ENCODE measurements at places on chromosomes 2 and 18. TPM values are rescaled to one million over a fixed set of nuclear protein-coding genes. Genes with fewer than 3 reads are reported as not detected.

GRCh38 chr2:165666605-165667004, 127.4 kb downstream of the GALNT3 start:
- H3K4me3 ChIP-seq: no peak overlapping the region
- peak overlapping the region; percentile 2 for H3K27ac ChIP-seq
- DNase-seq: no peak
- no peaks in the 10 kb centered on the region for H3K27me3 ChIP-seq

GRCh38 chr18:14925281-14925709, 177.3 kb downstream of the ANKRD30B start:
- no peak overlapping the region for H3K4me3 ChIP-seq
- no peak overlapping the region for H3K27ac ChIP-seq
- DNase-seq: no peak
- H3K27me3 ChIP-seq: no peaks in the 10 kb centered on the region
- H3K4me1 ChIP-seq: no peaks in the 10 kb centered on the region

DNA sequence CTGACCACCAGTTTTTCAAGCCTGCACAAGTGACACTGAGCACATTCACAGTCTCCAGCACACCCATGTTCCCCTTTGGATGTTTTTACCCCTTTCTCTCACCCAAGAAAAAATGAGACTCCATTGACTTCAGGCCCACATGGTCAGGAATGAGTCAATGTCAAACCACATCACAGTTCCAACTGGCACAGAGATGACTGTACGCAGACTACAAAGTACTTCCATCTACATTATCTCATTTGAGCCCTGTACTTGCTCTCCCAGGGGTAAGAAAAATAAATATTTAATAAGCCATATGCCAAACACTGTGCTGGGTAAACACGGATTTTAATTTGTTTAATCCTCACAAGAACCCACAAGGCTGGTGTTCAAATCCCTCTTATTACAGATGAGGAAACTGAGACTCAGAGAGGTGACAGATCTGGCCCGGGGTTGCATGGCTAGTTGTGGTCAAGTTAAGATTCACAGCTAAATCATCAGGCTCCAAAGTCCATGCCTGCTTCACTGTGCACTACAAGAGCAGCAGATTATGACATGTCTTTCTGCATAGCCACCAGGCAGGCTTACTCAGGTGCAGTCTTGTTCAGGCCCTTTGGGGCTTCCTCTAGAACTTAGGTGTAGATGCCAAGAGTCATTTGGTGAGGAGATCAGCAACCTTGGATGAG, 106.1 kb downstream of the TXNL1 start:
- no peaks in the 10 kb centered on the region for H3K4me1 ChIP-seq
- no peak overlapping the region for H3K4me3 ChIP-seq
- DNase-seq: no peak
- H3K36me3 ChIP-seq: no peaks in the 10 kb centered on the region

Gene TMEM200C
- 8.6 TPM for total RNA-seq

Gene GYPC
- total RNA-seq: 29.5 TPM

DNA sequence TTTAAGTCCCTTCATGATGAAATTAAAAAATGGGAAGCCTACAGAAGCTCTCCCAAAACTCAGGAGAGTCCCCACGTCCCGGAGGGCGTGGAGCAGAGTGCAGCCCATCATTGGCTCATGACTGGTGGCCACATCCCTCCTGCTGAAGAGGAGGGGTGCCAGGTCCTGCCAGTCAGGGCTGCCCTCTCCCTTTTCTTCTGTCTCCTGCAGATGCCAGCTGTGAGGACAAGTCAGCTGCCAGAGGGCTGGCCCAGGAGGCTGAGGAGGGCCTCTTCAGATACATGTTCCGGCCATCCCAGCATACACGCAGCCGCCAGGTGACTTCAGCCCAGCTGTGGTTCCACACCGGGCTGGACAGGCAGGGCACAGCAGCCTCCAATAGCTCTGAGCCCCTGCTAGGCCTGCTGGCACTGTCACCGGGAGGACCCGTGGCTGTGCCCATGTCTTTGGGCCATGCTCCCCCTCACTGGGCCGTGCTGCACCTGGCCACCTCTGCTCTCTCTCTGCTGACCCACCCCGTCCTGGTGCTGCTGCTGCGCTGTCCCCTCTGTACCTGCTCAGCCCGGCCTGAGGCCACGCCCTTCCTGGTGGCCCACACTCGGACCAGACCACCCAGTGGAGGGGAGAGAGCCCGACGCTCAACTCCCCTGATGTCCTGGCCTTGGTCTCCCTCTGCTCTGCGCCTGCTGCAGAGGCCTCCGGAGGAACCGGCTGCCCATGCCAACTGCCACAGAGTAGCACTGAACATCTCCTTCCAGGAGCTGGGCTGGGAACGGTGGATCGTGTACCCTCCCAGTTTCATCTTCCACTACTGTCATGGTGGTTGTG, 2.6 kb downstream of the INHA start:
- peaks cover 37% of the 10 kb centered on the region for H3K4me1 ChIP-seq
- no peak overlapping the region for H3K4me3 ChIP-seq
- H3K36me3 ChIP-seq: peaks cover under 1% of the 10 kb centered on the region

- no peak overlapping the region for H3K27ac ChIP-seq
- H3K27me3 ChIP-seq: no peaks in the 10 kb centered on the region
- DNase-seq: no peak
- H3K4me1 ChIP-seq: peaks cover 8% of the 10 kb centered on the region
Observed at GRCh38 chr2:215036314-215036713, 102.1 kb downstream of the ABCA12 start.

DNA sequence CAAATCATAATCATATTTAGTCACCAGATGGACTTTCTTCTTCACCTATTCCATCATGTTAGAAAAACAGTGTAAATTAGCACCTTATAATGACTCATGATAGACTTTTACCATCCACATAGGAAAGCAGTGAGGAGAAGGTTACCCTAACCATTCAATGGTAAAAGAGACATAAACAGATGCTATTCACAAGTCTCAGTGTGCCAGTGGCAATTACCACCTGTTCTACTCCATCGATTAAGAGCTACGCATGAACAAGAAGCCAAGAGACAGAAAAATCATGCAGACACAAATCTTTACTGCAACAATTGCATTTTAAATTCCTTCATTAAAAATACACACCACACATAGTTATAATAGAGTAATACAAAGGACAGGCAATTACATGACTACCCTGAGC, 106.7 kb upstream of the CHAC2 start:
- no peak overlapping the region for H3K27ac ChIP-seq
- H3K4me1 ChIP-seq: no peaks in the 10 kb centered on the region
- H3K36me3 ChIP-seq: peaks cover 9% of the 10 kb centered on the region

Gene CHST9
- total RNA-seq: 38.9 TPM

Gene HRH4
- total RNA-seq: not detected

Gene HEATR5B
- total RNA-seq: 22.2 TPM

DNA sequence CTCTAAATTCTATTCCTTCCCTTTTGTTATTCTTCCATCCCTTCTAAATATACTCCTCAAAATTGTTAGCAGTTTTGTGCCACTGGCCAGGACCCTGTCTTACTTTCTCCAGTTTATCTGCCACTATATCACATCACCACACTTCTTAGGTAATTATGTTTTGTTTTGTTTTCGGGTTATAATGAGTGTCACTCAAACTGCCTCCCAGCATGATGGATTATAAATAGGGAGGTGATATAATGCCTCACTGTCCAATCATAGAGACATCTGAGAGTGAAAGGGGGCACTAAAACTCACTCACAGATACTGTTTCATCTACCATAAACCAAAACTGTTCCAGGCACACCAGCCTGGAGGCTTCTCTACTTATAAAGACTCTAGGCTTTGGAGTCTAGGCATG, 3.5 kb downstream of the RSAD2 start:
- H3K27ac ChIP-seq: no peak overlapping the region
- no peak overlapping the region for H3K4me3 ChIP-seq
- no peak for DNase-seq
- no peaks in the 10 kb centered on the region for H3K4me1 ChIP-seq
- H3K27me3 ChIP-seq: no peaks in the 10 kb centered on the region

DNA sequence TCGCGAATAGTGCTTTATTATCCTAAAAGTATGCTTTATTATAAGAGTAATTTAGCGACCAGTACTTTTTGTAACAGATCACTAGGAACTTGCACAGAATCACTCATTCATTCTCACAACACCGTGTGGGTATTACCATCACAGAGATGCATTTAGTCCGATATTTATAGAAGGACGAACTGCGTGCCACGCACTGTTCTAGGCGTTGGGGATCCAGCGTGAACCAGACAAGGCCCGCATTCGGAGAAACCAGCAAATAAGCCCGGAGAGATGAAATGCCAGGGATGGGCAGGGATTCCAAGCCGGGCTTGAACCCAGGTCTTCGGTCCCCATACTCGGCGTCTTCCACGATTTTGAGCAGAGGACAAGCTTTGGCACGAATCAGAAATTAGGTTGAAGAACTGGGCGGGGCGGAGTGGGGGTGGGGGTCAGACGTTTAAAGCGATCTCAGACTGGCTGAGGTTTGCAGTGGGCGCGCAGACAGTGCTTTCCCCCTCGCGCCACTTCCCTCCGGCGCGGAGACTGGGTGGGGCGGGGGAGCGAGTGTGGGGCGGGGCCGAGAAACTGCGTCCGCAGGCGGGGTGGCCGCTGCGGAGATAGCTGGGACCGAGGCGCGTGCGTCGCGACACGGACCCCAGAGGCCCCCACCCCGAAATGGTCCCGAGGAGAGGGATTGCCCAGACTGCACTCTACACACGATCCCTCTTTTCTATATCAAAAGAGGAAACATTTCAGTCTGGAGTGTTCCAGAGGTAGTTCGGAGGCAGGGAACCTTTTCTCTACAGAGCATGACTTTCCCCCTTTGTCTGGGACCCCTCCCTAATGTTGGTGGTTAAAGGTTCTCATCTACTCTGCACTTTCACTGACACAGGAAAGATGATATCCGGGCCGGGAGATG, 1.1 kb upstream of the CXCR4 start:
- DNase-seq: no peak
- H3K4me3 ChIP-seq: peak overlapping the region; percentile 87
- peaks cover 20% of the 10 kb centered on the region for H3K4me1 ChIP-seq

Gene VPS4B
- 49.1 TPM for total RNA-seq

GRCh38 chr2:112758711-112759110, 5.7 kb downstream of the CKAP2L start:
- no peak overlapping the region for H3K4me3 ChIP-seq
- no peaks in the 10 kb centered on the region for H3K27me3 ChIP-seq
- DNase-seq: no peak
- H3K27ac ChIP-seq: no peak overlapping the region

DNA sequence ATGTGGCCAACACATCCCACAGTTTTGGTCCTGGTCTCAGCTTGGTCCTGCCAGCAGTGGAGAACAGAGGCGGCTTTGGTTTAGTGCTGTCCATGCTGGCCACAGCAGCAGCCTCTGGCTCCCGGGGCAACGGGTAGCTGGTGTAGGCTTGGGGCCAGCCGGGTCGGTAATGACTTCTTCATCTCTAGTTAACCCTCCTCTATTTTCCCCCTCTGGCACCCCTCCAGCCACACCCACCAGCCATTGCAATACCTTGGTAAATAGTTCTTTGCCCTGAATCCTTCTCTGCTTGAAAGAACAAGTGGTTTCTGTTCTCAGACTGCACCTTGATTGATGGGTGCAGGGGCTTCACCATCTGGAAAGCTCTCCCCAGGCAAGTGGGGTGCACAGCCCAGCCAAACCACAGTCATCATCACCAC, 31.7 kb upstream of the ZNF396 start:
- peaks cover 2% of the 10 kb centered on the region for H3K4me1 ChIP-seq
- no peaks in the 10 kb centered on the region for H3K36me3 ChIP-seq
- no peak for DNase-seq
- peaks cover 18% of the 10 kb centered on the region for H3K27me3 ChIP-seq
- H3K27ac ChIP-seq: no peak overlapping the region

Gene TMEM150A
- 26.0 TPM for total RNA-seq

- H3K27me3 ChIP-seq: no peaks in the 10 kb centered on the region
- no peak overlapping the region for H3K4me3 ChIP-seq
- no peaks in the 10 kb centered on the region for H3K4me1 ChIP-seq
- DNase-seq: no peak
- peaks cover 3% of the 10 kb centered on the region for H3K36me3 ChIP-seq
Observed at GRCh38 chr2:241494311-241494908, 14.0 kb downstream of the STK25 start.

Gene VAMP5
- total RNA-seq: 4.2 TPM

DNA sequence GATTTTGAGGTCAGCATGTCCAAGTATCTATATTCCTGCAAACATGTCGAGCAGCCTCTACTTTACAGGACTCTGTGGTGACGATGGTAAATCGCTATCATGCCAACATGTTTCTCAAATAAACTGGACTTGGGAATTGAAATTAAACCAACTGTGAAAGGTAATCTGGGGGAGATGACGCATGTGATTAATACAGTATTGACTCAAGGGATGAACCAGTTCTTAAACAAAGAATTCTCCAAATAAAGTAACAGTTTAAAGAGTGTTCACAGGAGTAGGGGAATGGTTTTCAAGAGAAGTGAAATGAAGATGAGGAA, 54.3 kb downstream of the THUMPD2 start:
- DNase-seq: no peak
- H3K36me3 ChIP-seq: peaks cover 2% of the 10 kb centered on the region
- H3K27me3 ChIP-seq: no peaks in the 10 kb centered on the region
- no peak overlapping the region for H3K4me3 ChIP-seq
- peaks cover 27% of the 10 kb centered on the region for H3K4me1 ChIP-seq

- peaks cover 5% of the 10 kb centered on the region for H3K4me1 ChIP-seq
- no peak for DNase-seq
- no peaks in the 10 kb centered on the region for H3K36me3 ChIP-seq
Observed at GRCh38 chr2:224261326-224261725, 140.6 kb downstream of the FAM124B start.

Gene ESPNL
- 0.40 TPM for total RNA-seq

Gene SLC66A3
- 5.0 TPM for total RNA-seq

GRCh38 chr18:74734013-74734444, 136.4 kb downstream of the ZNF407 start:
- no peak for DNase-seq
- H3K4me1 ChIP-seq: peaks cover 1% of the 10 kb centered on the region
- H3K27ac ChIP-seq: peak overlapping the region; percentile 76
- H3K4me3 ChIP-seq: no peak overlapping the region
- peaks cover 2% of the 10 kb centered on the region for H3K36me3 ChIP-seq
- H3K27me3 ChIP-seq: no peaks in the 10 kb centered on the region

GRCh38 chr2:75729861-75730260, 19.1 kb upstream of the GCFC2 start:
- DNase-seq: no peak
- no peak overlapping the region for H3K27ac ChIP-seq
- no peaks in the 10 kb centered on the region for H3K36me3 ChIP-seq

GRCh38 chr2:73323551-73323950, 30.2 kb upstream of the EGR4 start:
- no peak overlapping the region for H3K27ac ChIP-seq
- H3K27me3 ChIP-seq: peaks cover 52% of the 10 kb centered on the region
- no peak for DNase-seq
- no peaks in the 10 kb centered on the region for H3K4me1 ChIP-seq

DNA sequence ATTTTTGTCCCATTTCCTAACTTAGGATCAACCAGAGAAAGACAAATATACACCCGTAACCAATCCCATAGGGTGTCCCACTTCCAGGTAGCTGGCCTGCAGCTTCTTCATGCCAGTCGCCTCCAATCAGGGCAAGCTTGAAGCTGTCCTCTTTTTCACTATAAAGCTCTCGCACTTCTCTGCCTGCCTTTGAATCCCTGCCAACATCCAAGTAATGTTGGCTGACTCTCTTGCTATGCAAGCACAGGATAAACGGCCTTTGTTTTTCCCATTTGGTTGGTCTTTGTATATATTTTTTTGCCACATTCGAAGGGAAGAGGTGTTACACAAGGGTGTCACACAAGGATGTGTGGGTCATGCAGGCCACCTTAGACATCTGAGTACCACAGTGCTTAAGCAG, 388.8 kb downstream of the CBLN2 start:
- no peaks in the 10 kb centered on the region for H3K36me3 ChIP-seq
- H3K4me1 ChIP-seq: no peaks in the 10 kb centered on the region
- no peak overlapping the region for H3K27ac ChIP-seq
- no peaks in the 10 kb centered on the region for H3K27me3 ChIP-seq

Gene TUBA3E
- not detected for total RNA-seq
